Psoas muscle (tissue), 8 donors: ENCODE measurements at places on chromosomes 7 and 10. TPM values are rescaled to one million over a fixed set of nuclear protein-coding genes. Genes with fewer than 3 reads are reported as not detected.

Gene OR6V1
- not detected for total RNA-seq

Gene C10orf105
- not detected for total RNA-seq

Gene OLAH
- not detected for total RNA-seq

Gene TMEM236
- 1.0 TPM for total RNA-seq

Gene GIMAP4
- 14.4 TPM for total RNA-seq

Gene SPDYE5
- total RNA-seq: not detected

Gene ASB4
- total RNA-seq: 18.8 TPM

Gene TUBAL3
- not detected for total RNA-seq

Gene C10orf67
- not detected for total RNA-seq

Gene FKBP6
- not detected for total RNA-seq

Gene ZNF12
- total RNA-seq: 9.4 TPM

Gene NACAD
- 1.4 TPM for total RNA-seq

Gene ARHGEF35
- total RNA-seq: 0.21 TPM

Gene AGAP9
- 1.6 TPM for total RNA-seq

- no peak for DNase-seq
Measured at GRCh38 chr7:41415471-41416207, 287.3 kb downstream of the INHBA start.

DNA sequence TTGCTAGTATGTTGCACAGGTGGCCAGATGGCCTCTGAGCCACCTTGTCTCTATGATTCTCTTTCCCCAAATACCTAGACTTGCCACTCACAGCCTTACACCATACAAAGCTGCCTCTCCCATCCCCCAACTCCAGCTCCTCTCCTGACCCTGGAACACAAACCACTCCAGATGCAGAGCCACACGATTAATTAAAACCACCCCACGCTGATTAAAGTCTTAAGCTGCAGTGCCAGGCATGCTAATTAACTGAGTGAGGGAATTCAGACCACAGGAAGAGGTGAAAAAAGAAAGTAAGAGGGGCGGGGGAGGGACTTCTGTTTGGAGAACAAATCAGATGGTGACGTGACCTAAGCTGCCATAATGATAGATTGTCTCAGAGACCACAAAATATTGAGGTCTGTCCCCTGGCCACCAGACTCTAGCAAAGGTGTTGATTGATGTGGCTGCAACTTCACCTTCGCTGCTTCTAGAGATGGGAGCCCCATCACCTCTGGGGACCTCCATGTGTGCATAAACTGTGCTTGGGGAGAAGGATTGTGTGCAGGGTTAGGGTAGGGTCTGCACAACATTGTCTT, 331.3 kb downstream of the PLXNA4 start:
- DNase-seq: no peak

DNA sequence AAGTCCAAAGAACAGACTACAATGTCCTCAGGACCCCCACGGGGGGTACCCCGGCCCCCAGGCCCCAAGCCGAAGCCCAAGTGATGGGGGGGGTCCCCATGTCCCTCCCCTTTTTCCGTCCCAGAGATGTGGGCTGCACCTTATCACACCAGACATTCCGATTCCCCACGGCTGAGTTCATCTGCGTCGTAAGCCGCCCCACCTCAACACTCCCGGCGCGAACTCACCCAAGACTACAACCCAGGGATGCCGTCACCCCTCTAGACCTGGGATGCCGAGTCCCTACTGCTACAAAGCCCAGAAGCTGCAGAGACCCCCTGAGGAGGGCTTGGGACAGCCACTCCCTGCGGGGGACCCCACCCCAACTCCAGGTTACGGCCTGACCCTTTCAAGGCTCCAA, 14.5 kb downstream of the PDGFA start:
- peak; percentile 11 for DNase-seq

GRCh38 chr7:109868215-109868860, 1222.6 kb upstream of the LRRN3 start:
- DNase-seq: no peak

GRCh38 chr7:17444673-17445072, 146.2 kb downstream of the AHR start:
- DNase-seq: no peak

DNA sequence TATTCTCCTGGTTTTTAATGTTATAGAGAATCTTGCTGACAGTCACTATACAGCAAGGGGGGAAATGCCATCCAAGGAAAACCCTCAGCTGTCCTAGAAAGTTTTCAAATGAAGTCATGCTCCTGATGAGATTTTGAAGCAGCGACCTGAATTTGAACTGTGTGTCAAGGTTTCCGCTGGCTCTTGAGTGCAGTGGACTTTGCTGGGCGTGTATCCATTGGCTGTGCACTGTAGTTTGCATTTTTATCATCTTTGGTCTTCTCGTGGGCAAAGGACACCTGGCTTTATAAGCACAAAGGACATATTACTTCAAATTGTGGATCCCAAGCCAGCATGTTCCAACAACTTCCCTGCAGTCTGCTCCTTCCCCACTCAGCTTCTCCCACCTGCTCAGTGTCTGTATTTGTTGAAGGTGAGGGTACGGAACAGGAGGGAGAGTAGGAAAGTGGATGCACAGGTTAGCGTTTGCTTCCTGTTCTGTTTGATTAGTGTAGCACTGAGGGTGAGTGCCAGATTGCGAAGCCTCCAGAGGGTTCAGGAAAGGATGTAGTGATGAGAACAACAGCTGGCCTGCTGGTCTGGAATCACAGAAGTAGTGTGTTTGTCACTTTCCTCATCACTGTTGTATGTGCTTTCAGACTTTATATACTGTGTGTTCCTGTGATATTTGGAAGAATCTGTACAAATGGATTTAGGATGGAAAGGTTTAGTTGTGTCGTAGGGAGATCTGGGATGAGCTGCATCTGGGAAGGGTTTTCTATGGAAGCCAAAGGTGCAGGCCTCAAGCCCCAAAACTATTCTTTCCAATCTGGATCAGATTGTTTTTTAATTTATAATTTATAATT, 204.8 kb downstream of the BMPER start:
- no peak for DNase-seq

- DNase-seq: no peak
Measured at GRCh38 chr7:24290004-24290641, 6.1 kb downstream of the NPY start.

- DNase-seq: no peak
Measured at GRCh38 chr7:36884910-36885309, 160.6 kb upstream of the AOAH start.

DNA sequence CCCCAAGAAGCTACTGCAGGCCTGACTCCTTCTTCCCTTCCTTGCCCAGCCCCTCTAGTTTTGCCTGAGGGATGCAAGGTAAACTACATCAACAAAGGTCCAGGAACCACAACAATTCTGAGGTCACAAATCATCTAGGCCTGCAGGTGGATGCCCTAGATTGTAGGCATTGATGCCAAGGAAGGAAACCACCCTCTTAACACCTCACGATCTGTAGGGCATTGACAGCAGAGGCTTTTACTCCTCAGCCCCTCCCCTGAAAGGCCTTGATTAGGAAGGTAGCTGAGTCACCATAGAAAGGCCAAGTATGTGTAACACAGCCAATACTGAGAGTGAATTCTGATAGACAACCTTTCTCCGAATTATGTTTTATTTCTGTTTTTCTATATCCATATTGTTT, 46.7 kb upstream of the FAM3C start:
- no peak for DNase-seq

- DNase-seq: no peak
Measured at GRCh38 chr7:157545681-157546060, 208.9 kb downstream of the DNAJB6 start.

DNA sequence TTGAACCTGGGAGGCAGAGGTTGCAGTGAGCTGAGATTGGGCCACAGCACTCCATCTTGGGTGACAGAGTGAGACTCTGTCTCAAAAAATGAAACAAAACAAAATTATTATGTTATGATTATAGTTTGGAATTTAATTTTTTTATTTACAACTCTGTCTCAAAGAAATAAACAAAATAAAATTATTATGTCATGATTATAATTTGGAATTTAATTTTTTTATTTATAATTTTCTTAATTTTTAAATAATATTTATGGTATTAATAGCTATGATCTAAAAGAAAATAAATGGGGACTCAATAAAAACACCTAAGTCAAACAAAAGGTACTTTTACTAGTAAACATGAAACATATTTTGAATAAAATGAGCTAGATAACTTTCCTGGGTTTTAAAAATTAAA, 994.8 kb upstream of the GHITM start:
- no peak for DNase-seq

- DNase-seq: no peak
Measured at GRCh38 chr7:109282726-109283125, 713.1 kb downstream of the DNAJB9 start.

DNA sequence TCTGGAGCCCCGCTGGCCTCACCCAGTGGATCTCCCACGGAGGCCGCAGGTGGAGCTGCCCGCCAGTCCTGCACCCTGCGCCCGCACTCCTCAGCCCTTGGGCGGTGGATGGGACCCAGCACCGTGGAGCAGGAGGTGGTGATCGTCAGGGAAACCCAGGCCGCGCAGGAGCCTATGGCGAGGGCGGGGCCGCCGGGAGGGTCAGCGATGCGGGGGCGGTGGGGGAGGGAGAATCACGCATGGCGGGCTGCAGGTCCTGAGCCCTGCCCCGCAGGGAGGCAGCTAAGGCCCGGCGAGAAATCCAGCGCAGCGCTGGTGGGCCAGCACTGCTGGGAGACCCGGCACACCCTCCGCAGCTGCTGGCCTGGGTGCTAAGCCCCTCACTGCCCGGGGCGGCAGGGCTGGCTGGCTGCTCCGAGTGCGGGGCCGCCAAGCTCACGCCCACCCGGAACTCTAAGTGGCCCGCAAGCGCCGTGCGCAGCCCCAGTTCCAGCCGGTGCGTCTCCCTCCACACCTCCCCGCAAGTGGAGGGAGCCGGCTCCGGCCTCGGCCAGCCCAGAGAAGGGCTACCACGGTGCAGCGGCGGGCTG, 524.8 kb upstream of the TPK1 start:
- DNase-seq: no peak

DNA sequence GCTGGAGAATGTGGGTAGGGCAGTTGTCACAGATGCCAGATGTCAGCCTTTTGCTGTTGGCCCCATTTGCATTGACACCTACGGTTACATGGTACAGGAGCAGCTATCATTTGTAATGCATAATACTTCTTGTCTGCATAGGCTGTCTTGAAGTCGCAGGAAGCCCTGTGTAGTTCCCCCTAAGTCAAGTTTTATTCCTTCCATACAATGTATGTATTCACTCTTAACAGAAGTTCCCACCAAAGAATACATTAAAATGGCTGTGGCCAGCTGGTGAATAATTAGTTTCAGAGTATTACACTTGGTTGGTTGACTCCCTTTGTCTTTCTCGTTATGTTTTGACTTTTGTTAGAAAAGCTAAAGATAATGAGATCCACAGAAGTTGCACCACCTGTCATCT, 1169.0 kb downstream of the REEP3 start:
- no peak for DNase-seq

DNA sequence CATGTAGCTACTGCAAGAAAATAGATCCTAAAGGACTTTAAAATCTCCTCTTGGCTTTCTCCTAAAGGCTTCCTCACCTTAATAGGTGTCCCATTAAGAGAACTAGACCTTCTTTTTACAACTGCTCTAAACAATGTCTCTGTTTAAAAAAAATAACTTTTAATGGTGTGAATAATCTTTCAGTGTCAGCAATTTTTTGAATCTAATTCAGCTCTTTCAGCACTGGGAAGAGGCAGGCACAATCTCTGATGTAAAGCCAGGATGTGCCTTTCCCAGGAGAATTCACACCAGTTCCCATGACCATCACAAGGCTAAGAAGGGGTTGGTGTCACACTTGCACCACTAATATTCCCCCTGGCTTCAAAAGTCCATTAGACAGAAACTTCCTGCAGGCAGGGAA, 254.6 kb downstream of the XPNPEP1 start:
- no peak for DNase-seq

- no peak for DNase-seq
Measured at GRCh38 chr10:17984056-17984455, 32.3 kb downstream of the SLC39A12 start.

- no peak for DNase-seq
Measured at GRCh38 chr7:157538321-157538720, 201.5 kb downstream of the DNAJB6 start.

- no peak for DNase-seq
Measured at GRCh38 chr7:54811041-54811845, 52.2 kb upstream of the SEC61G start.

DNA sequence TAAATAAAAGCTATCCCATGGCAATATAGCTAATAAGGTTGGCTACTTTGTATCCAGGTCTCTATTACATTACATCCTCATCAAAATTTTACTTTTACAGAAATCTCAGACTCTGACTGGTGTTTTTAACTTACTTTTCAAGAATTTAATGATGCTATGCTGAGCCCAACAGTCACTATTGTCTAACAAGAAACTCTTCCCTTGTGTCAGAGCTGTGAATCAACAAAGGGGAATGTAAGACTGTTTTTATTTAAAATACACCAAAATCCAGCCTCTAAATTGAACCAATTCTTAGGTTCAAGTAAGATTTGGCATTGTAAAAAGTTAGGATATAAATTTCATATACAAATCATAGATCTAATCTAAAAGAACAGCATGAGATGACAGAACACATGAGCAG, 7.0 kb downstream of the RTKN2 start:
- no peak for DNase-seq

- DNase-seq: no peak
Measured at GRCh38 chr10:63491588-63492316, 26.0 kb upstream of the JMJD1C start.

DNA sequence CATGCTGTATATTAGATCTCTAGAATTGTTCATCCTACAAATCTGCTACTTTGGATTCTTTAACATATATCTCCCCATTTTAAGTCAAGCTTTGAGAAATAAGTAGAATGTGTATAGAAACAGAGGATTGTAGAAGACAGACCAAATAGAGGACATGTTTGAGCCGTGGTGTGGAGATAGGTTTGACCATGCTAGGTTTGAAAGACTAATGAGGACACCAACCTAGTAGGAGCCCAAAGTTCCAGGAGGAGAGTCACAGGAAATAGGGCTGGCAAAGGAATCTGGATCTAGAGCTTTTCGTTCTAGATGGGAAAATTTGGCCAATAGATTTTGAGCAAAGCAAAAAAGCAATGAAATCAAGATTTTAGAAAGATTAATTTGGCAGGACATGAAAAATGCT, 60.5 kb upstream of the TBX20 start:
- no peak for DNase-seq
